Hepatic stellate cell (primary cell): ENCODE measurements at places on chromosomes 12 and 14.

- no peak for DNase-seq
Measured at GRCh38 chr12:96130396-96131059, 63.6 kb upstream of the ELK3 start.

DNA sequence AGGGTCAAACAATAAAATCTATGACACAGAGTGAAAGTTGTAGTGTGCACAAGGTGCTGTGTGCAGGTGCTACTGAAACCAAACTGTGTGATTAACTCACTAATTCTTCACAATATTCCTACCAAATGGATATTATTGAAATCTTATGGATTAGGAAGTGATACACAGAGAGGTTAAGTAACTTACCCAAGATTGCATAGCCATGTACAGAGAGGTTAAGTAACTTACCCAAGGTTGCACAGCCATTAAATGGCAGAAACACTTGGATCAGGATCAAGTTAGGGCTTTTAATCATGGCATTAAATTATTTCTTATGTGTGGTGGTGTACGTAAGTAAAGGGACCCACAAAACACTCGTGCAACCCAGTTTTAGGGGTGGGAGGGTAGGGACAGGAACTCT lies 771.4 kb downstream of the AACS start:
- no peak for DNase-seq

- DNase-seq, result no peak
Measured at GRCh38 chr12:54723379-54724256, 75.5 kb upstream of the DCD start.

GRCh38 chr14:79631276-79631675 lies 580.0 kb downstream of the DIO2 start:
- no peak for DNase-seq

- no peak for DNase-seq
Measured at GRCh38 chr12:102812344-102812743, 104.7 kb downstream of the PAH start.

- no peak for DNase-seq
Measured at GRCh38 chr14:91857614-91858013, 9.7 kb downstream of the TC2N start.

DNA sequence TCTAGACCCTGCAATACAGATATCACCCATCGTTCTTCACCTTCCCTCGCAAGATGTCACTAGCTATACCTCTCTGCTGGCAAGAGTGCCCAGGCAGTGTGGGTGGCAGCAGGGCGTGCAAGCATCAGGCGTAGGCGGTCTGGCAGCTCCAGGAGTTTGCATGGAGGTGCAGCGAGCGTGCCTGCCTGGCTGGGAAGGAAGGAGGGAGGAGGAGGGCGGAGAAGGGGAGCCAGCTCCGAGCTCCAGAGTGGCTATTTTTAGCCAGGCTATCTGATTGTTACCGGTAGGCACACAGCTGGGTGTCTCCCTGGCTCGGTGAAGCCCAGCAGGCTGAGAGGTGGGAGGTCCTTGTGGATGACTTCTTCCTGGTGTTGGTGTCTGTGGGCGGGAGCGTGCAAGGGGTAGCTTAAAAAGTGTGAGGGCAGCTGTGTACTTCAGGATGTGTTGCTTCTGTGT lies 6.2 kb downstream of the FOXJ2 start:
- peak; percentile 87 for DNase-seq

GRCh38 chr14:29749327-29749726 lies 178.3 kb downstream of the PRKD1 start:
- DNase-seq, result peak; percentile 41
